ENCODE measurements at places on chromosomes 3 and 15. TPM values are rescaled to one million over a fixed set of nuclear protein-coding genes. Genes with fewer than 3 reads are reported as not detected.

- no peaks in the 10 kb centered on the region for H3K36me3 ChIP-seq
- H3K27ac ChIP-seq, result no peak overlapping the region
- H3K4me1 ChIP-seq, result no peaks in the 10 kb centered on the region
- H3K4me3 ChIP-seq, result no peak overlapping the region
- no peaks in the 10 kb centered on the region for H3K27me3 ChIP-seq
Measured at GRCh38 chr15:95923792-95924191, 406.7 kb upstream of the NR2F2 start.

SAMD7 gene
- total RNA-seq, result not detected

DYNLT2B gene
- total RNA-seq, result 5.1 TPM

- no peaks in the 10 kb centered on the region for H3K36me3 ChIP-seq
- no peaks in the 10 kb centered on the region for H3K27me3 ChIP-seq
- H3K27ac ChIP-seq, result no peak overlapping the region
- H3K4me3 ChIP-seq, result no peak overlapping the region
- DNase-seq, result no peak
Measured at GRCh38 chr3:23756206-23756840, 49.4 kb upstream of the UBE2E1 start.

ZBTB20 gene
- total RNA-seq, result 76.2 TPM

DNA sequence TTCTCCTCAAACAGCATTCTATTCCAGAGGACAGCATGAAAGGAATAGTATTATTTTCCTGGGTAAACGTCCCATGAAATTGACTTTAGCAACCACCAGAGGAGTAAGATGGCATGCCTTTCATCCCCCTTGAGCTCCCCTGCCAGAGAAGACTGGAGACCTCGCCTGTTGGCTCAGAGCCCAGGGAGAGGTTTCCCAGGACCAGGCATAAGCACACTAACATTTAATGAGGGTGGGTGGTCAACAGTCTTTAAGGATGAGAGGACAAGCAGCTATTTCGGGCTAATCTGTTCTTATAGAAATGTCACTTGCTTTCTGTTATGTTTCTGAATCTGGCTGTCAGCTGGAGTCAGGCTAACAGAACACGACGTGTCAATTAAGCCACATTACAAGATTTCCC lies 390.5 kb downstream of the GABRG3 start:
- no peaks in the 10 kb centered on the region for H3K4me1 ChIP-seq
- H3K36me3 ChIP-seq, result no peaks in the 10 kb centered on the region
- no peak overlapping the region for H3K27ac ChIP-seq
- no peaks in the 10 kb centered on the region for H3K27me3 ChIP-seq
- H3K4me3 ChIP-seq, result no peak overlapping the region

HMCES gene
- 31.7 TPM for total RNA-seq

DNA sequence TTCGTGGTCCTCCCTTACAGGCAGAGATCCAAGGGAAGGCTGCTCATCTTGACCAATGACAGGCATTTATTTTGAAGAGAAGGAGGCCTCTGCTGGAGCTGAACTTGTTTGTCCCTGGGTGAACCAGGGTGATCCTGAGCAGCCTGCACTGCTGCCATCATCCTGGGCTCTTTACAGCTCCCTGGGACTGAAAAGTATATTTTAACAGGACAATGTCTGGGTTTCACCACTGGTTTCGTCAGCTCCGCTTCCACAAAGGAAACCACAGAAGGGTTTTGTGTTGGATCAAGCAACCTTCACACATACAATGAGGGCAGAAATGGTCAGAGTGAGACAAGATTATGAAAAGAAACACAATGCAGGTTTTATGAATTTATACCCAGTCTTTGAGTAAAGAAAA lies 400.7 kb upstream of the TPM1 start:
- H3K27ac ChIP-seq, result no peak overlapping the region
- H3K27me3 ChIP-seq, result peaks cover 2% of the 10 kb centered on the region
- no peak for DNase-seq
- no peaks in the 10 kb centered on the region for H3K36me3 ChIP-seq

All from activated B cell treated with CpG ODN at 0.5 μM for 24 hours (primary cell).